ENCODE measurements at places on chromosomes 1 and 21.

DNA sequence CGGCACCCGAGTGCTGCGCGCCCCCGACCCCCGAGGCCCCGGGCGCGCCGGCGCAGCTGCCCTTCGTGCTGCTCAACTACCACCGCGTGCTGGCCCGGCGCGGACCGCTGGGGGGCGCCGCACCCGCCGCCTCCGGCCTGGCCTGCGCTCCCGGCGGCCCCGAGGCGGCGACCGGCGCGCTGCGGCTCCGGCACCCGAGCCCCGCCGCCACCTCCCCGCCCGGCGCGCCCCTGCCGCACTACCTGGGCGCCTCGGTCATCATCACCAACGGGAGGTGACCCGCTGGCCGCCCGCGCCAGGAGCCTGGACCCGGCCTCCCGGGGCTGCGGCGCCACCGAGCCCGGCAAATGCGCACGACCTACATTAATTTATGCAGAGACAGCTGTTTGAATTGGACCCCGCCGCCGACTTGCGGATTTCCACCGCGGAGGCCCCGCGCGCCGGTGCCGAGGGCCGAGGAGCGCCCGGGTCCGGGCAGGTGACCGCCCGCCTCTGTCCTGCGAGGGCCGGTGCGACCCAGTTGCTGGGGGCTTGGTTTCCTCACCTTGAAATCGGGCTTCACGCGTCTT lies 49.0 kb downstream of the SIM2 start:
- DNase-seq, result no peak

DNA sequence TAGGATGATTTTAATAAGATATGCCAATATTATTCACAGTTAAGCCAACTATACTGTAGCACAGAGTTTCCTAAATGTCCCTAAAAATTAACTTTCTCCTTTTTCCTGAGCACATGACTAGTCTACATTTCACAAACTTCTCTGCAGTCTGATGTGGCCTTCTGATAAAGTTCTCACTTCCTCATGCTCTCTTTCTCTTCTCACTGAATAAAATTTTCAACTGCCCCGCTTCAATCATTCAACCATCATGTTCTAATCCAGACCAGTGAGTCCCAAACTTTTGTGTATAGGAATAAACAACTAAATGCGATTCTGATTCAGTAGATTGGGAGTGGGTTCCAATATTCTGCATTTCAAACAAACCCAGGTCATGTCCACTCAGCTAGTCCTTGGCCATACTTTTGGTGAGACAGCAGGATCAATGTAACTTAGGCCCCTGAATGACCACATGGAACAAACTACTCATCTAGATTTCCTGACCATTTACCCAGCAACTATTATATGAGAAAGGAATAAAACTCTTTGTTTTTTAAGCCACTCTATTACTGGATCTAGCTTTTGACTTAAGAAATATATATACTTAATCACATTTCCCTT lies 20.1 kb downstream of the TUT4 start:
- DNase-seq, result no peak

GRCh38 chr21:42844411-42845113 lies 34.8 kb downstream of the WDR4 start:
- DNase-seq, result no peak

- no peak for DNase-seq
These were observed 26.1 kb upstream of the KCNE2 start for GRCh38 chr21:34337741-34338140.

DNA sequence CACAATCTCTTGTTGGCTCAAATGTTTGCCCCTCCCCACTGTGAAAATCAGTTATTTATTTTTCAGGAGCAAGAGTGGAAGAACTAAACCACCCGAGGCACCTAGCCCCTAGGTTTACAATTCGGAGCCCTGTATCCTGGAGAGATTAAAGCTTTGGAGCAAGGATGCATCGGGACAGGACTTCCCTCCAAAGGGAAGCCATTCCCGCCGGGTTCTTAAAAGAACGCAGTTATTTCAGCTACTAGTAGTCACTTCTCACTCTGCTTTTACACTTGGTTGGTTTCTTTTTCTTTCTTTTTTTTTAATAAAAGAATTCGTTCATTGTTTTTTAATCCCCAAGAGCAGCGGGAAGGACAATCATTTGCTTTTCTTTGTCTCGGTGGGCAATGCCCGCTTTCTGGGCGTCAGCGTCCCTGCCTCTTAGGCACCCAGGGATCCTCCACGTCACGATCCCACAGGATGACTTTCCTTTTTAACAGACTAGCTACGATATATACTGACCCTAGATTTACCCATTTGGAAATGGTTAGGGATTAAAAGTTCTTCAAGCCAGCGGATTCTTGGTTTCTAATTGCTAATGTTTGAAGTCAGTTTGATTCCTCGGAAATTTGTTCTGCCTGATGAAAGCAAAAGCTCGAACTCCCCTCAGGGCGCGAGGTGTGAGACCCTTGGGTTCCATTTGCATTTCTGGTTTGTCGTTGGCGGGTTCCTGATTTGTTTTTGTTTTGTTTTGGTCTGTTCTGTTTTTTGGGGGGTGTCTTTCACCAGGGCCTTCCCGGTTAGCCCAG lies 9.0 kb downstream of the TBX15 start:
- no peak for DNase-seq

DNA sequence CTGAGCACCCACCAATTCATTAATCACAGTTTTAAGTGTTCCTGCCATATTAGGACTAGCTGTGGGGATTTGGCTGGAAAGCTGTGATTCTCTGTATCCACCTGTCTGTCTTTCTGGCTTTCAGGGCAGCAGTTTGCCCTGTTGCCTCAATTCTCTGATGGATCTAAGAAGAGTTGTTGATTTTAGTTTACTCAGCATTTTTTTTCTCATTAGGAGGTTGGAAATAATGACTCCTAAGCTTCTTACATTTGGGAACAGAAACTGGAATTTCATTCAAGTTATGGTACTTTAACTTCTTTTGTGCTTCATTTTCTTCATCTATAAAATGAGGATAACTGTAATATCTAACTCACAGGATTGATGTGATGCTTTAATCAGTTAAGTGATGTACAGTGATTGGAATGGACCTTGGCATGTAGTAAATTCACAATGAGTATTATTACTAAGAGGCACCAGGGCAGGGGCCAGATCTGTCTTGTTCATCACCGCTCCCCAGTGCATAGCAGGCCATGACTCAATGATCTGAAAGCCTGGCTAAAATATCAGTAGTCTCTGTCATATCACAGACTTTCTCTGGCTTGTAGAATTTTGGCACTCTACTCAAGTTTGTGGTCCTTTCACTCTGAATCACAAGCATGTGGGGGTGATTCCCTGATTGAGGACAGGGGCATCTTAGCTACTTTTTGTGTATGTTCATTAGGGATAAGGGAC lies 51.4 kb upstream of the GREM2 start:
- DNase-seq, result no peak

DNA sequence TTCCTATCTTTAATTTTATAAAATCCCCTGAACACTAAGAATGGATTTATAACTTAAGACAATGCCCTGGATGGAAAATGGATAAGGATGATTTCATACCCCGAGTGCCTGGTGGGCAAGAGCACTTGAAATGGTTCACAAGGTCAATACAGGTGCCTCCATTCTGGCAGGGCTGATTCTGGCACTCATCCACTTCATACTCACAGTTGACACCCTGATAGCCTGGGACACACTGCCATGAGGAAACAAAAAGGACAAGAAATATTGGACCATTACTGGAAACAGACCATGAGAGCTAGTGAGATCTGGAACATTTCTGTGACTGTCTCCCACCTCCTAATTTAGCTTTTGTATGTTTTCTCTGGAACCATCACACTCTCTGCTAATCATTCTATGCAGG lies 39.1 kb upstream of the ADAM30 start:
- DNase-seq, result no peak

- no peak for DNase-seq
These were observed 11.4 kb upstream of the S100A8 start for GRCh38 chr1:153402226-153402625.

- no peak for DNase-seq
These were observed 237.1 kb downstream of the VAV3 start for GRCh38 chr1:107727866-107728265.

GRCh38 chr1:12353981-12354380 lies 124.2 kb downstream of the VPS13D start:
- no peak for DNase-seq

DNA sequence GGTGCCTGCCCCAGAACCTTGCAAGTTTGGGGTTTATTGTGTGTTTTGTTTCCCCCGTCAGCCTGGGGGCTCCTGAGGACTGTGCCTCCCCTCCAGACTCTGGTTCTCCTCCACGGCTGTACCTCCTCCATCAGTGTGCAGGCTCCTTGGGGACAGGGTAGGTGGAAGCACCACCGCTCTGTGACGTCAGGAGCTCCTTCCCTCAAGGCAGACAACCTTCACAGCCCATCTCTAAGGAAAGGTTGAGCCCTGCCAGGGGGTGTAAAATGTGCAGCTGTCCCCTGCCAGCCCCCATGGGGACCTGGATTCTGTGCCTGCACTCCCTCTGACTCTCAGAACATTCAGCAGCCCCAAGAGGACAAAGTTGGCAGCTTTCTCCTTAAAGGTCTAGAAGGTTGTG lies 465 bp upstream of the HSPB7 start:
- DNase-seq, result no peak

- DNase-seq, result no peak
These were observed 405.8 kb downstream of the DUSP10 start for GRCh38 chr1:221336126-221336525.

DNA sequence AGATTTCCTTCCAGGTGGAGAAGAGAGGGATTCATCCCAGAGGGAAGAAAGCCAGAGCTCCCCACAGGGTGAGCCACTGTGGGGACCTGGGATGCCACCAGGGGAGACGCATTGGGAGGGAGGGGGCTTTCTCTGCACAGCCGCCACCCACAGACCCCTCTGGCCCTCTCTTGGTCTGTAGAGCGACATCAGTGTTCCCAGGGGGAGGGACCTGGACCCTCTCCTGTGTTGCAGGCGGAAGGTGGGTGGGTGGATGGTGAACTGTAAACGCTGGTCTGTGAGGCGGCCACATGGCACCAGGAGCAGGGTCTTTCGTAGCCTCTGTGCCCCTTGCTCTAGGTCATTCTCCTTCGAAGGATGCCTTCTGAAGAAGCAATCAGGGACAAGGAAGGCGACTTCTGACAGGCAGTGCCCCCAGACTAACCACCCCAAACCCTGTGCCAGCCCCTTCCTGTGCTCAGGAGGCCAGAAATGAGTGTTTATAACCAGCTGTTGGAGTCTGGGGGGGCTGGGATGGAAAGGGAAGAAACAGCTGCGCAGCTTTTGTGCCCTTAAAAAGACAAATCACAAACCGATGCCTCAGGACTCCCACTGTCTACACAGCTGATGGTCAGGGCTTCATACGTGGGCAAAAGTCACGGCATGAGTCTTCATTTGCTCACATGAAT lies 121.4 kb upstream of the ZBTB40 start:
- no peak for DNase-seq

GRCh38 chr1:157335056-157335455 lies 196.9 kb upstream of the ETV3 start:
- no peak for DNase-seq

- DNase-seq, result no peak
These were observed 8.1 kb downstream of the NIBAN1 start for GRCh38 chr1:184965944-184966860.

DNA sequence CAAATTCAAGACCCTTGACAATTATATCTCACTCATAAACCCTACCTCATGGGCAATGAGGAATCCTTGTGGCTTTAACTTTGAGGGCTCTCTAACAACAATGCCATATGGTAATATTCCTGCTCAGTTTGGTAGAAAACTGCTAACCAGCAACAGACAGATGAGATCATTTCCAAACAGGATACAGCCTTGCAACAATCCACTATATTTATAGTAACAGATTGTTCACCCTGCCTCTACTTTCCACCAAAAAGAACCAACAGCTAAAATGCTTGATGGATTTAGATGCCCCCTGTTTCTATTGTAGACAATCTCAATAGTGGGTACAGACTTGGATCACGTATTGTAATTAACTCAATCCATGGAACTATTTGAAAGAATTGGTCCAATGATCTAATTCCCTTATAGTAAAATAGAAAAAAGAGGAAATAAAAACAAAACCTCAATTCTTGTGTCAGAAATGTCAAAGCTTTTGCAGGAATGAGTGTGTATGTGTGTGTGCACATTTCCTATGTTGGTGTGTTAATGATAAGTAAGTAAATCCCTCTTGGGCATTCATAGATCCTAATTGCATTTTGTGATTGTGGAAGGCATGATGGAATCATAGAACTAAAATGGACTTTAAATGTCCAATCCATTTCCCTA lies 100.0 kb upstream of the EDEM3 start:
- DNase-seq, result no peak

DNA sequence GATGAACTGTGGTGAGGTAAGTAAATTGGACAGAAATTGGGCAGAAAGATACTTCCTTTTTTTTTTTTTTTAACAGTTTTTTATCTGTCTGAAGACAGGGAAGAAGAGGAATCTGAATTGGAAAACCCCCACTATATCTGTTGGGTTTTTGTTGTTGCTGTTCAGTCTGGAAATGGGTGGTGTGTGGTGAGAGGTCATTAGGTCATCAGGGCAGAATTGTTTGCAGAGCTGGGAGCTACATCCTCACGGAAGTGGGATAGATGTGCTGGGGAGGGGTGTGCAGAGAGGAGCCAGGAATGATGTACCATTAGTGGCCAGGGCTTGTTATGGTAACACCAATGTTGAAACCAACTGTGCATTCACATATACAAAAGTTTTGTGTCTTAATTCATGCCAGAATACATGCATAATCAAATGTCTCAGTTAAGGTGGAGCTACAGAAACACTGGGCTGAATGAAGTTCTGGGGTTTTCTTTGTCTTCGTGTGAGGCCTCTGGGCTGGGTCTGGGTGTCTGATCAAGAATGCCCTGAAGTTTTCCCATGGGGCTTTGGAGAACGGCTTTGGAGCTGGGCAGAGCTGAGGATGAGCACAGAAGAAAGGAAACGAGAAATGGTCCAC lies 12.4 kb downstream of the USP25 start:
- DNase-seq, result no peak

DNA sequence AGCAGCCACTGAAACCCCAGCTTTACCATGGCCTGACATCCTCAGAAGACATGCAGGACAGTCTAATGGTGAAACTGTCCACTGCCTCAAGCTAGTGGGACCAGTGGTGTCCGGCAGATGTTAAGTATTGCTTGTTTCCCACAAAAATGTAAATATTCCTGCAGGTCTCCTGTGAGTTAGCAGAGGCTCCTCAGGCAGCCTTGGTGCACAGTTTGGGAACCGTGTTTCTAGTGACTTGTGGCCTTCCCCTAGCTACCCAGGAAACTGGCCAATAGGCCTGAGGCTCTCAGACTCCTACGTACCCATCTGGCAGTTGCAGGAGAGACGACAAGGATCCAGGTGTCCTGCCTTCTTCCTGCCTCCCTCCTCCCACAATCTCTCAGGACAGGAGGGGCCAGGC lies 142.4 kb downstream of the CAMTA1 start:
- no peak for DNase-seq

- DNase-seq, result no peak
These were observed 122.6 kb downstream of the TNNI3K start for GRCh38 chr1:74357756-74358155.

DNA sequence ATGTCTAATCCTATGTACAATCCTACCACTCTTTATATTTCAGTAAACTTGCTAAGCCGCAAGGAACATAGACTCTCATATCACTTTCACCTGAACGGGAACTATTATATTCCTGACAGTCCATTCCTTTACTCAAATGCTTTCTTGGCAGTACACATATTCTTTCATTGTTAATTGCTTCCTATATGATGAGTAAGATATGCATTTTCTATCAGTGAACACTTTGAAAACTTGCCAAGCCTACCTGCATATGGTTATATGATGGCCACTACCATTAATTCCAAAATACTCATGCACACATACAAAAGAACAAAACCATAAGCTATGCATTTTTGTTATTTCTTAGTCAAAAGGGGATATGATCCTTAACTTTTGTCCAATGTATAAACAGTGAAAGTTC lies 341.5 kb downstream of the VAV3 start:
- no peak for DNase-seq
